ENCODE measurements at places on chromosomes 13 and 19.

GRCh38 chr19:30887042-30887441 is 462.2 kb downstream of the TSHZ3 start:
- DNase-seq, result no peak

DNA sequence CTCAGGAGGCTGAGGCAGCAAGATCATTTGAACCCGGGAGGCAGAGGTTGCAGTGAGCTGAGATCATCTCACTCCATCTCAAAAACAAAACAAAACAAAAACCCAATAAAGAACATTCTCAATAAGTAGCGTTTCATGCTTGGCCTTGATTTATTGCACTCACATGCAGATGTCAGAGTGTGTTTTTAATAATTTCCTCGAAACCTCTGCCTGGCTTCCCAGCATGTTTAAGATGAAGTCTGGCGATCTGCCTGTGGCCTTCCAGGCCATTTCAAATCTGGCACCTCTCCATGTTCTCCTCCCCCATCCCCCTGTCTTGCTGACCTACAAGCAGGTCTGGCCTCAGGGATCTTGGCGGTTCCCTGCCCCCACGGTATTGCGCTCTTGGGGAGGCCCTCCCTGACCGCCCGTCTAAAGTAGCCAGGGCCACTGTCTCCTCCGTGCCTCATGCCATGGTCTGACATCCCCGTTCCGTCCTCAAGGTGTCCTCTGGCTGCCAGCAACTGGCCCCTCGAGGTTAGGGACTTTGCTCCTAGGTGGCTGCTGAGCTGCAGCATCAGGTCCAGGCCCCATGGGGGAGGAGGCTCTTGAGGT is 1.6 kb downstream of the WDR88 start:
- no peak for DNase-seq

- peak; percentile 89 for DNase-seq
Measured at GRCh38 chr19:55082020-55082851, 6.6 kb downstream of the EPS8L1 start.

GRCh38 chr13:100789968-100790367 is 115.4 kb upstream of the TMTC4 start:
- DNase-seq, result no peak

GRCh38 chr19:548886-549830 is 5.3 kb downstream of the GZMM start:
- no peak for DNase-seq

DNA sequence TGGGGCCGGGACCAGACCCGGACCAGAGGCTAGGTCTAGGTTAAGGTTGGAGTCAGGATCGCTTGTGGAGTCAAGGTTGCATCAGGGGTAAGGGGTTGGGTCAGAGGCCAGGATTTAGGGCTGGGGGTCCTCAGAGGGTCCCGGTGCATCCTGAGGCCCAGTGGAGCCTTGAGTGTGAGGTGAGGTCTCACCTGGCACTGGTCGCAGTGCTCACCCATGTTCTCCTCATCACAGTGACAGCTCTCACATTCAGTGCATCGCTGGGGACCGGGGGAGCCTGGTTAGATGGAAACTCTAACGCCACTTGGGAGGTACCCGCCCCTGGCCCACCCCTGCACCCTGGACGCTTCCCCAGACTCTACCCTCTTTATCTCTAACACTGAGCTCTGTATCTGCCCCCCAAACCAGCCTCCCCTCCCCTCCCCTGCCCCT is 3.1 kb downstream of the HRC start:
- DNase-seq, result no peak

DNA sequence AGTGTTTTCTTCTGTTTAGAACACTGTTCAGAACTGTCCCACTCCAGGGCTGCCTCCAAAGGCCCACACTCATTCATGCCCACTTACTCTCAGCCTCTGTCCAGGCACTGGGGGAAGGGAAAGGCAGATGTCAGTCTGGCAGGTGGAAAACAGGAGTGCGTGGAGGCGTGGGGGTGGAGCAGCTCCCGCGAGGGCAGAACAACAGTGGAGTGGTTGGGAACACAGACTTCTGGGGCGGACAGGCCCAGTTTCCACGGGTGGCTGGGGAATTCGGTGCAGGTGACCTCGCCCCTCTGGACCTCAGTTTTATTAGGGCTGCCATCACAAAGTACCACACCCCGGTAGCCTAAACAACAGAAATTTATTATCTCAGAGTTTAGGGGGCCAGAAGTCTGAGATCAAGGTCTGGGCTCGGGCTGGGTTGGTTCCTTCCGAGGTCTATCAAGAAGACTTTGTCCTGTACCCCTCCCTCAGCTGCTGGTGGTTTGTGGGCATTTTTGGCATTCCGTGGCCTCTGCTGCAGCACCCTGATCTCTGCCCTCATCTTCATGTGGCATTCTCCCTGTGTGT is 59.7 kb downstream of the SIPA1L3 start:
- DNase-seq, result no peak

All from H54 (cell line).